ENCODE measurements at places on chromosomes 7 and 10. TPM values are rescaled to one million over a fixed set of nuclear protein-coding genes. Genes with fewer than 3 reads are reported as not detected.

- no peak for DNase-seq
- no peak overlapping the region for H3K27ac ChIP-seq
- no peaks in the 10 kb centered on the region for H3K27me3 ChIP-seq
- no peaks in the 10 kb centered on the region for H3K36me3 ChIP-seq
These were observed 7.9 kb downstream of the MTURN start for GRCh38 chr7:30142710-30143109.

DNA sequence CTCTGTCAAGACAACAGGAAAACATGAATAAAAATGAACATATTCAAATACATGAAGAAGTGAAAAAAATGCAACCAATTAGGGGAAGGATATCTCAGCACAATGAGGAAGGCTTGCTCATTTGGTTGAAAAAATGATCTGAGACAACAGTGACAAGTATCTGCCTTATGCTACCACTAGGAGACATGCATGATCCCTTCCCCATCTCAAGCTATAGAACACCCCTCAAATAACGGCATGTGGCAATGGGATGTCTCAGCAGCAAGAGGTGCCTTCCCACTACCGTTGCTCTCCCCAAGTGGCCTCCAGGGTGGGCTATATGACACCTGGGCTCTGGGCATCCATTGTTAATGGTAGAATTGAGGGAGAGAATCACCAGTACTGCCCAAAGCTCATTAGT is 98.1 kb upstream of the RSU1 start:
- H3K36me3 ChIP-seq: peaks cover 3% of the 10 kb centered on the region
- H3K4me1 ChIP-seq: no peaks in the 10 kb centered on the region
- DNase-seq: no peak
- no peak overlapping the region for H3K4me3 ChIP-seq
- H3K27me3 ChIP-seq: no peaks in the 10 kb centered on the region

GRCh38 chr7:132743974-132744373 is 167.7 kb upstream of the PLXNA4 start:
- no peaks in the 10 kb centered on the region for H3K4me1 ChIP-seq
- no peaks in the 10 kb centered on the region for H3K36me3 ChIP-seq
- H3K27me3 ChIP-seq: peaks cover under 1% of the 10 kb centered on the region
- no peak for DNase-seq
- H3K4me3 ChIP-seq: no peak overlapping the region

GRCh38 chr7:39958038-39958437 is 8.0 kb downstream of the CDK13 start:
- H3K4me3 ChIP-seq: no peak overlapping the region
- peaks cover 76% of the 10 kb centered on the region for H3K4me1 ChIP-seq
- no peak for DNase-seq
- no peak overlapping the region for H3K27ac ChIP-seq

- no peak overlapping the region for H3K4me3 ChIP-seq
- H3K4me1 ChIP-seq: no peaks in the 10 kb centered on the region
- DNase-seq: no peak
These were observed 304.1 kb upstream of the ZNF32 start for GRCh38 chr10:43952760-43953159.

The RSPH10B gene
- total RNA-seq: not detected

- H3K4me3 ChIP-seq: no peak overlapping the region
- DNase-seq: no peak
- no peaks in the 10 kb centered on the region for H3K36me3 ChIP-seq
- H3K27ac ChIP-seq: no peak overlapping the region
These were observed 9.3 kb upstream of the CLEC5A start for GRCh38 chr7:141956084-141956483.

- no peak for DNase-seq
- H3K36me3 ChIP-seq: peaks cover 2% of the 10 kb centered on the region
- H3K4me3 ChIP-seq: no peak overlapping the region
- H3K4me1 ChIP-seq: peaks cover 25% of the 10 kb centered on the region
These were observed 2.4 kb upstream of the EXOC6 start for GRCh38 chr10:92845921-92846320.

The TMEM26 gene
- not detected for total RNA-seq

DNA sequence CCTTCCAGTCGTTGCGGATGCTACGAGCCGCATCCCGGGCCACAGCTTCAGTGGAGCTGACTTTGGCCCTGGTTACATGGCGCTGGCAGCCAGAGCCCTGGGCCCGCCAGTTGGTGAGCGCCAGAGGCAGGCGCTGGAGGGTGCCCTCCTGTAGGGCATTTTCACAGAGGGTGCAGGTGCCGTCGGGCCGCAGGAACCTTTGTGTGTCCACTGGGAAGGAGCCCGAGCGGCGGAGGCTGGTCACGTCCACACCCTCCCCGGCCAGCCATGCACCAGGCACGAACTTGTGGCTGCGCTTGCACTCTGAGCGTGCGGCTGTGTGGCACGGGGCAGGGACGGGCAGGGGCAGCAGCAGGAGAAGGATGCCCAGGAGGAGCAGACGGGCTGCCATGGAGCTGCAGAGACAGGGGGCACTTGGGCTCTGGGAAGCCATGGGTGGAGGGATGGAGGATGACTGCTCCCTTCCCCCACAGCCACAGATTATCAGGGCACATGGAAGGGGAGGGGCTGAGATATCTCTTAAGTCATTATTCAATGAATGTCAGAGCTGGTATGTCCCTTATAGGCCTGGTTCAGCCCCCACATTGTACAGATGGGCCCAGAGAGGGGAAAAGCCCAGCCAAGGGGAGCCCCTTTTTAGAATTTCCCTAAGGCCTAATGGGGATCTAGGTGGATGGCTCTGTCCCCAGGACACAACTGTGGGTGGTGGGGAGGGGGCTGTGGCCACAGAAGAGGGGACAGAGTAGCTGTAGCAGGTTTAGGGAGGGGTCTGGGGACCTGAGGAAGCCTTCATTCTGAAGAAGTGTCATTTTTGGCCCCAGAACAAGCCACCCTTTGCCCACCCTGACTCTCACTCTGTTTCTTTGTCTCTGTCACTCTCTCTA is 1.8 kb downstream of the PRF1 start:
- peaks cover 27% of the 10 kb centered on the region for H3K4me1 ChIP-seq
- no peak overlapping the region for H3K4me3 ChIP-seq
- no peaks in the 10 kb centered on the region for H3K27me3 ChIP-seq
- no peak overlapping the region for H3K27ac ChIP-seq

GRCh38 chr7:16647435-16647960 is 1.5 kb downstream of the BZW2 start:
- peak overlapping the region; percentile 97 for H3K4me3 ChIP-seq
- H3K27me3 ChIP-seq: no peaks in the 10 kb centered on the region
- no peak for DNase-seq
- H3K27ac ChIP-seq: peak overlapping the region; percentile 37
- H3K4me1 ChIP-seq: peaks cover 66% of the 10 kb centered on the region
- peaks cover 21% of the 10 kb centered on the region for H3K36me3 ChIP-seq

The NCOA4 gene
- total RNA-seq: 75.0 TPM

- H3K4me3 ChIP-seq: no peak overlapping the region
- H3K27ac ChIP-seq: no peak overlapping the region
- no peaks in the 10 kb centered on the region for H3K36me3 ChIP-seq
- no peaks in the 10 kb centered on the region for H3K27me3 ChIP-seq
- no peak for DNase-seq
These were observed 102.1 kb downstream of the WDFY4 start for GRCh38 chr10:48786606-48787282.

DNA sequence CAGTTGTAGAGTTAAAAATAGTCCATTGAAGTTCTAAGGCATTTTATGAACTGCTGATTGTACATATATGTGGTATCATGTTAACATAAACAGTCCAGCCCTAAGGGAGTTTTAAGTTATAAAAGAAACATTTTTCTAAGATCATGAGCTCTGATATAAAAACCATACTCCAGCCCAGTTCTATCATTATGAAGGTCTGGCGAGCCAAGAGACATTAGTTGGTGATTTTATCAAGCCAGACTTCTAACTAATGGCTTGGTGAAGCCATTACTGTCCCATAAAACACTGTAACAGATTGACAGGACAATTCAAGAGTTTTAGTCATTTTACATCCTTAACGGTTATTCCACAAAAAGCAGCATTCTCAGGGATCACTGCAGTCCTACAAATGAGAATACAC is 221.6 kb downstream of the RNLS start:
- H3K27me3 ChIP-seq: no peaks in the 10 kb centered on the region
- no peaks in the 10 kb centered on the region for H3K36me3 ChIP-seq
- H3K4me3 ChIP-seq: no peak overlapping the region
- no peak overlapping the region for H3K27ac ChIP-seq
- no peak for DNase-seq
- no peaks in the 10 kb centered on the region for H3K4me1 ChIP-seq

DNA sequence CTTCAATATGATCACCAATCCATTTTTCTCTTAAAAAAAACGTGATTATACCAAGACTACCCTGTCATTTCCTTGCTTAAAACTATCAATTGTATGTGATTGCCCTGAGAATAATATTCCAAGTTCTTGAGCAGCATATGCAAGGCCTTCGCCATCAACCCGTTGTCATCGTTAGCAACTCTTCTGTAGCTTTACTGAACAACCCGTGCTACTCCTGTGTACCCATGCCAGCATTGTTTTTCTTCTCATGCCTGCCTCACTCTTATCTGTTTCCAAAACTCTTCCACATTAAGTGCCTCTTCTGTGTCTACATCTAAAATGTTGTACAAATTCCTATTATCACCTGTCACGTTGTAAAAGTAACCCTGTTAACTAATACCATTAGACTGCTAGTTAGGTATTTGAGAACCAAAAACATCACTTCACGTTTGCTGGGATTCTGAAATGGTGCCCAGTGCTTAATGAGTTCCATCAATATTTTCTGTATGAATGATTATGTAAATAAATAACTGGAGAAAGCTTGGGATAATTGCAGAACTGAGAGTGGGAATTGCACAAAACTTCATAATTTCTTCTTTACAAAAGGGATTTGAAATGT is 10.5 kb downstream of the CAV2 start:
- no peak overlapping the region for H3K4me3 ChIP-seq
- peaks cover 30% of the 10 kb centered on the region for H3K27me3 ChIP-seq
- H3K4me1 ChIP-seq: peaks cover 7% of the 10 kb centered on the region
- no peak for DNase-seq
- H3K36me3 ChIP-seq: no peaks in the 10 kb centered on the region

DNA sequence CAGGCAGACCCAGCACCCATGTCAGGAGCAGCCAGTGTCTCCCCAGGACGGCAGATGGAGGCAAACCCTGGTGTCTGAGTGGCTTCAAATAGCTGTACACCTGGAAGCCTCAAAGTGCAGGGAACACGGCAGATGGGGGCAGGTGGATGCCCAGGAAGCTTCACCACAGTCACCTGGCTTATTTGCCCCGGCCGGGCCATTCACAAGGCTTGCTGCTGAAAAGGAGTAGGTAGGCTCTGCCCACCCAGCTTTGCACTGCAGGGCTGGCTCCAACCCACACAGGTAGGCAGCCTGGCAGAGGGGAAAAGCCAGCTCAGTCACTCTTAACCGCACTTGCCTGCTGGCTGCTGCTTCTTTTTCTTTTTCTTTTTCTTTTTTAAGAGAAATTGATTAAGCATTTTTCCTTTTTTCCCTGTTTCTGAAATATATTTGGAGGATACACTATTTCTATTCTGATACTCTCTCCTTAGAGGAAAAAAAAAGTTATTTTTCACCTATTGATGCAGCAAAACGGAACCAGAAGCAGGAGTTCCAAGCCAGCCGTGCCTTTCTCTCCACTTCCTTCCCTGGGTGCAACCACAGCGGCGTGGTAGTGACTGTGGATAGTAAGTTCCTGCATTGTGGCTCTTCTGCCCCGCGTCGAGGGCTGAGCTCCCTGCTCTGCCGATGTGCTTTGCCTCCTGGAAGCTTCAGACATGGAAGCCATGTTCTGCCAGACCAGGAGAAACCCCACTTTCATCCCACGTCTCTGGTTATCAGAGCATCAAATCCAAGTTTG is 118.3 kb downstream of the KLF6 start:
- H3K27ac ChIP-seq: peak overlapping the region; percentile 35
- peak; percentile 45 for DNase-seq
- peak overlapping the region; percentile 49 for H3K4me3 ChIP-seq
